ENCODE measurements at places on chromosomes 6 and 20.

- DNase-seq = no peak
Measured at GRCh38 chr6:120711255-120711654, 623.0 kb downstream of the TBC1D32 start.

DNA sequence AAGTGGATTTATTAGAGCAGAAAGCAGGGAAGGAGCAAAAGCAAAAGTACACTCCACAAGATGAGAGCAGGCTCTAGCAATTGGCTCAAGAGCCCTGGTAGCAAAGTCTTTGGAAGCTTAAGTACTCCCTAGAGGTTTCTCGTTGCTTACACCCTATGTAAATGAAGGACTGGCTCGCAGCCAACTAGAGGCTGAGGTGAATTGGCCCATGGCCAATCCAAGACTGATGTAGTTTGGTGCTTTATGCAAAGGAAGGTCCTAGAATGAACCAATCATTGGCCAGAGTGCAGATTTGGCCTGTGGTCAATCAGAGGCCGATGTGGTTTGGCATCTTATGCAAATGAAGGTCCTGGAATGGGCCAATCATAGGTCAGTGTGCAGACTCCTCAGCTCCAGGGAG is 191.3 kb upstream of the ARID1B start:
- no peak for DNase-seq

DNA sequence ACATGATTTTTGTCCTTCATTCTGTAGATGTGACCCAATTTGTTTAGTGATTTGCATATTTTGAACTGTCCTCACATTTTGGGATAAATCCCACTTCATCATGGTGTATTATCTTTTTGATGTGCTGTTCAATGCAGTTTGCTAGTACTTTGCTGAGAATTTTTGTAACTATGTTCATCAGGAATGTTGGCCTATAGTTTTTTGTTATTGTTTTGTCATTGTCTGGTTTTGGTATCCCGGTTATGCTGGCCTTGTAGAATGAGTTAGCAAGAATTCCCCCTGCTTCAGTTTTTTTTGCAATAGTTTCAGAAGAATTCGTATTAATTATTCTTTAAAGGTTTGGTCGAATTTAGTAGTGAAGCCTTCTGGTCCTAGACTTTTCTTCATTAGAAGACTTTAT is 11.9 kb downstream of the KIF25 start:
- no peak for DNase-seq

DNA sequence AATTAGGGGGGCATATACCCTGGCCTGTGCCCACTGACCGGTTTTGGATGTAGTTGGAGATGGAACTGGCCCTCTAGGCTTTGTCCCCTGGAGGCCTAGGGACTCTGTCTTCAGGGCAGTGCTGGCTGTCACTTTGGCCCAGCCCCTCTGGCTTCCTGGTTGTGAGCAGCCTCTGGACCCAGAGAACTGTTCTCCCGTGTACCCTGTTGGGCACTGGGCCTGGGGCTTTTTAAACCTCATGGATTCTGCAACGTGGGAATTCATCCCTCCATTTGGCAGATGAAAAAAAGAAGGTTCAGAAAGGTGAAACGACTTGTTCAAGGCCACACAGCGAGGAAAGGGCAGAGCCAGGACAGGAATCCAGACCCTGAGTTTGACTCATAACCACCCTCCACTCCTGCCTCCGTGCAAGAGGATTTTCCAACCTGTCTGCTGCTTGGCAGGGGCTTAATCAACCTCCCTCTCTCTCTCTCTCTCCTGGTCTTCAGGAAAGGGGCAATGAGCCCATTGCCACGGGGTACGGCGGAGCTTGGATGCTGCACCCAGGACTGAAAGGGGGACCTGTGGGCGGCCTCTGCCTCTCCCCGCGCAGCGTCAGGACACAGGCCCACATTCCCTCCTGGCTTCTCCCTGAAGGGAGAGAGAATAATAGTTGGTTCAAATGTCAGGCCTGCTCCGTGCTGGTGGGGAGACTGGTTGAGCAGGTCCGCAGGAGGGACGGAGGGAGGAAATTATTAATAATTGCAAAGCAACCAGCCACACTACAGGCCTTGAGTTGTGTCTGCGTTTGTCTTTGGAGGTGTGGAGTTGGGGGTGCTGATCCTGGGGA is 56.0 kb downstream of the CEBPB start:
- no peak for DNase-seq

- no peak for DNase-seq
Measured at GRCh38 chr6:162151021-162151665, 576.4 kb downstream of the PRKN start.

DNA sequence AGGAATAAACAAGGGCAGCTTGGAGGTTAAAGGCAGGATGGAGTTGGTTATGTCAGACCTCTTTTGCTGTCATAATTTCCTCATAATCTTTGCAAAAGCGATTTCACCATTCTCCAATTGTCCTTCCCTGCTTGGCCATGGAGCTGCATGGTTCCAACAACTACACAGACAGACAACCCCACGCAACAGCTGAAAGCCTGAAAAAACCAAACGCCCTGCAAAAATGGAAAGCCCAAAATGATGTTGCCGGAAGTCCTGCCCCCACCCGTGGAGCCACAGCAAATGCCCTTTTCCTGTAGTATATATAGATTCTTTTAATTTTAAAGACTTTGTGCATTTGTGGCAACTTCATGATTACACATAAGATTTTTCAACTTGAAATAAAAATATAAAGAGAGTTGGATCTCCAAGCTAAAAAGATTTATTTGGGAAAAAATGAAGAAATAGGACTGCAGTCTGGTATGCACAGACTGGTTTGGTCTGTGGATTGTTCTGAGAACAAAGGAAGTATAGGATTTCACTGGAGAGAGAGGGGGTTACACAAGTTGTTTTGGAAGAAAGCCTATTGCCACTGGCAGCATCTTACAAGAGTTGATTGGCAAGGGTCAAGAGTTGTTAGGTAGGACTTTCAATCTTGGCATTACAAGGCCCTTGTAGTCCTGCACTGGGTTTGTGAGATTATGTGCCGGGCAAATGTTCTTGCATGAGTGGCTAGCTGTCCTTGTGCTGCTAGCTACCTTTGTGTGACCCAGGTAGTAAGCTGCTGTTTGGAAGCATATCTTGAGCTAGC is 190.0 kb downstream of the C6orf118 start:
- no peak for DNase-seq

Measured in HuH-7 (cell line).